Caco-2 (cell line): ENCODE measurements at places on chromosomes 1 and 21. TPM values are rescaled to one million over a fixed set of nuclear protein-coding genes. Genes with fewer than 3 reads are reported as not detected.

- peak; percentile 73 for DNase-seq
Measured at GRCh38 chr1:68232289-68233148, at the start of gene WLS. TSS of gene WLS (minus strand) at chr1:68232523. CDS start at chr1:68232299, 224 bp downstream.

- DNase-seq, result no peak
Measured at GRCh38 chr1:179926850-179927205, 27.8 kb upstream of the CEP350 start.

DNA sequence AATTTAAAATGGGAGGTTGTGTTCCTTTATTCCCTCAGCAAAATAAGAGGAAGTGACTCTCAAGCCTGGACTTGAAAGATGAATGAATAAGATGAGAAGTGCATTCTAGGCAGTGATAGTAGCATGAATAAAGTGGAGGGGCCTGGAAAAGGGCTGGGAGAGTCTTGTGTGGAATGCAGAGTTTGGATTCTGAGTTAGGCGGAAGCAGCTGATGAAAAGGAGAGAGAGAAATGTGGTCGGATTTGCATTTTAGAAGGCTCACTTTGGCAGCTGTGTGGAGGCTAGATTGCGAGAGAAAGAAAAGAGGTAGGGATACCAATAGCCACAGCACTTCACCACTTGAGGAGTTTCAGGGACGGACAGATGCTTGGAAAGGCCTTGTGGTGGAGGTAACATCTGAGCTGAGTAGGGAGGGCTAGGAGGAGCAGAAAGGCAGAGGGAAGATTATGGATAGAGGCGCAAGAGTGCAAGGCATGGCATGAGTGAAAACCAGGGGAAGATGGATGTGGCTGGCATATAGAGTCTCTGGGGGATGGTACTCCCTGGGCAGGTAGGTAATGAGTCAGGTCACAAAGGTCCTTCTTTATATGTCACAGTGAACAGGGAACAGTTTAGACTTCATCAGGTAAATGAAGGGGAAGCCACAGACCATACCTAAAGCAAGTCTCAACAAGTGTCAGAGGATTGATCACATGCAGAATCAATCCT, 59.6 kb downstream of the ST3GAL3 start:
- no peak for DNase-seq

GRCh38 chr1:71427066-71427465, 346.2 kb upstream of the ZRANB2 start:
- no peak for DNase-seq

- no peak for DNase-seq
Measured at GRCh38 chr1:197422993-197423392, 154.9 kb downstream of the CRB1 start.

DNA sequence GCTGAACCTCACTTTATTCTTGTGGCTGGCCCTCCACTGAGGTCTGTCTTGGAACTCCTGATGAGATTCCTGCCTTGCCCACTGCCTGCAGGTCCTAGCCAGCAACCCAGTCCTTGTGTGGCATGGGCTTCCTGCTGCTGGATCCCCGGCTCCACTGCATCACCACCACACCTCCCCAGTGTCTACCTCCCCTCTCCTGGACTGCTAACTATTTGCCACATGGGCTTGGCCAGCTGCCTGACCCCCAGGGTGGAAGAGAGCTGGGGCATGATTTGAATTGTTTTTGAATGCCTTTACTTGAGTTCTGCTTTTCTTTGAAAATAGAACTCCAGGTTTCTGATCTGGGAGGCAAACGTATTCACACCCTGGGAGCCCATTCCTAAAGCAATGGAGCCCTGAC, 41.2 kb downstream of the SPAG17 start:
- no peak for DNase-seq

DNA sequence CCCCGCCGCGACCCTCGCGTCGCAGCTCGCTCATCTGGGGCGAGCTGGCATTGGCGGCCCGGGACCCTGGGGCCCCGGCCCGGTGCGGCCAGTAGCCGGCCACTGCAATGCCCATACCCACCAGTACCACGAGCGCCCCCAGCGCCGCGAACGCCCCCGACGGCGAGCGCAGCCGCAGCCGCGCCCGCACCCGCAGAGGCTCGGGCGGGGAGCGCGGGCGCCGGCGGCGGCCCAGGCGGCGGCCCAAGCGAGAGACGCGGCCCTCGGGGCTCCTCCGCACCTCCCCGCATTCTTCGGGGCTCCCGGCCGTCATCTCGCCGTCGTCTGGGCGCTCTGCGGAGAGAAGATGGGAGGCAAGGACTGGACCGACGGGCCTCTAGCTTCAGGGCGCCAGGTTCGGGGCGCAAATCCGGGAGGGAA, 2.2 kb downstream of the TMEM200B start:
- DNase-seq, result no peak

DNA sequence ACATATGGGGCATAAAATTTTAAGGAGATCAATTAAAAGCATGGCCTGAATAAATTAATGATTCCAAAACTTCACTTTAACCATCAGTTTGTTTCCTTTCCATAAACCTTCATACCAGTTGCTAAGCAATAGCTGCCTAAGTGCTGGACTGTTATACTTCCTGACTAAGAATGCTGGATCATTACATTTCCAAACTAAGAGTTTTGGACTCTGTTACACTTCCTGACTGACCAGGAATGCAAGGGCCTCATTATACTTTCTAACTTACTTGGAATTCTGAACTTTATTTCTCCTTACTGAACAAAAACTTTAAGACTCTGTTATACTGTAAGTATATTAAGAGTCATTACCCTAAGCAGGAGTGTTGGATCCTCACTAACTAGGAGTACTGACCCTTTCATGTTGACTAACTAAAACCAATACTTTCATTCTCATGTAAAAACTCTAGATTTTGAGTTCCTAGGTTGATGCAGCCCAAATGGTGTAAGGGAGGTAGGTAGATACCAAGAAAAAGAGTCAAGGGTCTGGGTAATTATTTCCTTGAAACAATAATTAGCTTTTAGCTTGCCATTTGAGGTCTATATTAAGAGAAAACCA, 118.2 kb downstream of the FAF1 start:
- no peak for DNase-seq

DNA sequence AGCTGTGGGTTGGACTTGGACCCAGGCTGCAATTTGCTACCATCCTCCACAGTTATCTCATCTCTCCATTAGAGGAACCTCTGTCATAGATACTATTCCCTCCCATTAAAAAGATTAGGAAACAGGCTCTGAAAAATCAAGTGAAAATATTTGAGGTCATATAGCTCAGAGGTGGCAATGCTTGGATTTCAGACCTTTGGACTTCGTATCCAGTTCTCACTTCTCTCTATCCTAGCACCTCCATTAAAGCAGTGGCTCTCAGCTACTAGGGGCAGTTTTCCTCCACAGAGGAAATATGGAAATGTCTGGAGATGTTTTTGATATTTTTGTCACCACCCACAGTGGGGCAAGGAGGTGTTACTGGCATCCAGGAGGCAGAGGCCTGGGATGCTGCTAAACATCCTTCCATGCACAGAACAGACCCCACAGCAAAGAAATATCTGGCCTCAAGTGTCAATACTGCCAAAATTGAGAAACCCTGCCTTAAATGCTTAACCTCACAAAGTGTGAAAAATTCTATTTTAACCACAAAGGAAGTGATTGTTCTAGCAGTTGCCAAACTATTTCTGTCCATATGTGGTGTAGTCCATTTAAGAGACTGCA, 54.1 kb downstream of the C8A start:
- DNase-seq, result no peak

The CCDC30 gene
- 1.3 and 1.4 TPM in 2 replicates for total RNA-seq

The AVPR1B gene
- total RNA-seq, result not detected in 2 replicates

The MASP2 gene
- 0.32 and 0.50 TPM in 2 replicates for total RNA-seq
